ENCODE measurements at places on chromosomes 13 and 19.

- no peak for DNase-seq
These were observed 174.5 kb downstream of the USP12 start for GRCh38 chr13:26996965-26997752.

GRCh38 chr19:44807652-44808462 lies 1.0 kb upstream of the BCAM start:
- DNase-seq: no peak

DNA sequence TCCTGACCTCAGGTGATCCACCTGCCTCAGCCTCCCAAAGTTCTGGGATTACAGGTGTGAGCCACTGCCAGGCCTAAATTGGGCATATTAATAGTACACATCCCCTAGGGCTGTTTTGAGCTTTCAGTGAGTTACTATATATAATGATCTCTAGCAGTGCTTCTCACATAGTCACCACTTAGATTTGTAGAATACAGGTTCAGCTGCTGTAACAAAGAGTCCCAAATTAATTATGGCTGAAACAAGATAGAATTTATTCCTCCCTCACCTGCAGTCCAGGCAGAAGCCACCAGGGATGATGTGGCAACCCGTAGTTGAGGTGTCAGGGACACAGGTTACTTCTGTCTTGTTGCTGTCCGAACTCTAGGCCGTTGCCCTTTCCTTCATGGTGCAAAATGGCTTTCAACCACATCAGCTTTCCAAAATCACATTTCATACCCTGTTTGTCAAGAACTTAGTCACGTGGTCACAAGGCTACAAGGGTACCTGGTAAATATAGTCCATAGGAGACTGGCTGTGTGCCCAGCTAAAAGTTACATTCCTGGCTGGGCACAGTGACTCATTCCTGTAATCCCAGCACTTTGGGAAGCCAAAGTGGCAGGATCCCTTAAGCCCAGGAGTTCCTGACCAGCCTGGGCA lies 2.9 kb downstream of the PROSER3 start:
- DNase-seq: no peak

DNA sequence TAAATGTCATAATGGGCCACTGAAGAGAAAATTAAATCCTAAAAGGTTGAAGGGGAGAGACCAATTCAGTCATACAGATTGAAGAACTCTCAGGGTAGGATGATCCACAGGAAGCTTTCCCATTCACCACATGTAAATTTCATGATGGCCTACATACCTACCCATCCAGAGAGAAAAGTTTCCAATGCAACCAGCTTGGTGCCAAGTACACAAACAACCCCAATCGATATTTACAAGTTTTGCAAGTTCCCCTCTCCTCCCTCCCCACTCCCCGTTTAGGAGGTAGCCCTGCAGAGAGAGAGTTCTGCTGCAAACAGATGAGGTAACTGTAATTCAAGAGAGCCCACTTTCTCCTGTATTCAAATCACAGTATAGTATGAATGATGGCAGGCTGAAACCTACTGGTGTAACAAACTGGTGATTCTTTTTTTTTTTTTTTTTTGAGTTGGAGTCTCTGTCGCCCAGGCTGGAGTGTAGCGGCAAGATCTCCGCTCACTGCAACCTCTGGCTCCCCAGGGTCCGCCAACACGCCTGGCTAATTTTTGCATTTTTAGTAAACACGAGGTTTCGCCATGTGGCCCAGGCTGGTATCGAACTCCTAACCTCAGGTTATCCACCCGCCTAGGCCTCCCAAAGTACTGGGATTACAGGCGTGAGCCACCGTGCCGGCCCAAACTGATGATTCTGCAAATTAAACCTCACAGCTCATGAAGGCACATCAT lies 14.4 kb downstream of the FOXO1 start:
- no peak for DNase-seq

DNA sequence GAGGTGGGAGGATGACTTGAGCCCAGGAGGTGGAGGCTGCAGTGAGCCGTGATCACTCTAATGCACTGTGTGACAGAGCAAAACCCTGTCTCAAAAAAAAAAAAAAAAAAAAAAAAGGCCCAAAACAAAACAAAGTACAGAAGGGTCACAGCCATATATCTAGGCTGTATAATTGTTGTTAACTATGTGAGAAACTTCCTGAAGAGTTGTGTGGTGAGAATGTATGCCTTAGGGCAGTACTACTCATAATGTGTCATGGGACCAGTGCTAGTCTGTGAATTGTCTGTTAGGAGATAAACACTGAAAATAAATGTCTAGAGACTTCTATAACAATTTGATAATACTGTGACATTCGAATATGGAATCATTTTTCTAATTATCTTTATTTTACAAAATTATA lies 43.1 kb downstream of the PAN3 start:
- DNase-seq: no peak

DNA sequence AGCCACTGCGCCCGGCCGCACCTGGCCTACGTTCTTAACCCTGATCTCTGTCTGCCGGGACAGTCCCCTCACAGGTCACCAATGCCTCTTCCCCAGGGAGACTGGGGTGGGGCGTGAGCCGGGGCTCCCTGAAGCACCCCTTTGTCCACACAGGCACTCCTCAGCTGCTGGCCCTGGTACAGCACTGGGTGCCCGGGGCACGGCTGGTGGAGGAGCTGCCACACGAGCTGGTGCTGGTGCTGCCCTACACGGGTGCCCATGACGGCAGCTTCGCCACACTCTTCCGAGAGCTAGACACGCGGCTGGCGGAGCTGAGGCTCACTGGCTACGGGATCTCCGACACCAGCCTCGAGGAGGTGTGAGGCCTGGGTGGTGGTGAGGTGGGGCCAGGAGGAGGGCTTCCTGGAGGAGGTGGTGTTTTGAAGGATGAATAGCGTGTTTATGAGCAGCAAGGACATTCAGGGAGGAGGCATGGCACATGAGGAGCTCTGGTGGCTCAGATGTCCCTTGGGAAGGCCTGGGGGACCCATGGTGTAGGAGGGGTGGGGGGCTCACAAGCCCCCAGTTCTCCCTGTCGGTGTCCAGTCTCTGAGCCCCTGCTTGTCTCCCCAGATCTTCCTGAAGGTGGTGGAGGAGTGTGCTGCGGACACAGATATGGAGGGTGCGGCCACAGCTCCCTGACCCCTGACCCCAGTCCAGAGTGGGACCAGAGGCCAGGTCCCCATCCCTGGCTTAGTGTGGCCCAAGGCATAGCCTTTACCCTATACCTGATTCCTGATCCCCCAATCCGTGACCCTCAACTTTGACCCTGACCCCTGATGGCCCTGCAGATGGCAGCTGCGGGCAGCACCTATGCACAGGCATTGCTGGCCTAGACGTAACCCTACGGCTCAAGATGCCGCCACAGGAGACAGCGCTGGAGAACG lies 13.5 kb upstream of the ARHGAP45 start:
- DNase-seq: no peak

- no peak for DNase-seq
These were observed 7.4 kb downstream of the MLLT1 start for GRCh38 chr19:6272411-6272791.

DNA sequence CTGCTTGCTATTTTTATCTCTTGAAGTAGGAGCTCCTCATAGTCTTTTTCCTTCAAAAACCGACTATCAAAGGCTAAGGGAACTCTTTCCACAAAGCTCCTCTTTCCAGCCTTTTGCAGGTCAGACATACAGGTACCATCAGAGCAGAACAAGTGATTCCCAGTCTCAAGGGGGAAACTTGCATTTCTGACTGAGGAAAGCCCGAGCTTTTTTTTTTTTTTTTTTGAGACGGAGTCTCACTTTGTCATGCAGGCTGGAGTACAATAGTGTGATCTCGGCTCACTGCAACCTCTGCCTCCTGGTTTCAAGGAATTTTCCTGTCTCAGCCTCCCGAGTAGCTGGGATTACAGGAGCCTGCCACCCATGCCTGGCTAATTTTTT lies 32.0 kb downstream of the RUBCNL start:
- DNase-seq: no peak

GRCh38 chr19:2329149-2329478 lies 630 bp downstream of the SPPL2B start:
- no peak for DNase-seq

DNA sequence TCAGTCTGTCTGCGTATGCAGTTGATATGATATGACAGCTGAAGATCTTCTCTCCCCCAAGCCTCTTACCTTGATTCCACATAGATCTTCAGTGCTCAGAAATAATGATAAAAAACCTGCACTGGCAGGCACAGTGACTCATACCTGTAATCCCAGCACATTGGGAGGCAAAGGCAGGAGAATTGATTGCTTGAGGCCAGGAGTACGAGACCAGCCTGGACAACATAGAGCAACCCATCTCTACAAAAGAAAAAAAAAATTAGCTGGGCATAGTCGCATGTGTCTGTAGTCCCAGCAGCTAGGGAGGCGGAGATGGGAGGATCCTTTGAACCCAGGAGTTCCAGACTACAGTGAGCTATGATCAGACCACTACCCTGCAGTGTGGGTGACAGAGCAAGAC lies 551.0 kb upstream of the MIR17HG start:
- DNase-seq: no peak

GRCh38 chr13:98143601-98144026 lies 720 bp downstream of the FARP1 start:
- DNase-seq: no peak

DNA sequence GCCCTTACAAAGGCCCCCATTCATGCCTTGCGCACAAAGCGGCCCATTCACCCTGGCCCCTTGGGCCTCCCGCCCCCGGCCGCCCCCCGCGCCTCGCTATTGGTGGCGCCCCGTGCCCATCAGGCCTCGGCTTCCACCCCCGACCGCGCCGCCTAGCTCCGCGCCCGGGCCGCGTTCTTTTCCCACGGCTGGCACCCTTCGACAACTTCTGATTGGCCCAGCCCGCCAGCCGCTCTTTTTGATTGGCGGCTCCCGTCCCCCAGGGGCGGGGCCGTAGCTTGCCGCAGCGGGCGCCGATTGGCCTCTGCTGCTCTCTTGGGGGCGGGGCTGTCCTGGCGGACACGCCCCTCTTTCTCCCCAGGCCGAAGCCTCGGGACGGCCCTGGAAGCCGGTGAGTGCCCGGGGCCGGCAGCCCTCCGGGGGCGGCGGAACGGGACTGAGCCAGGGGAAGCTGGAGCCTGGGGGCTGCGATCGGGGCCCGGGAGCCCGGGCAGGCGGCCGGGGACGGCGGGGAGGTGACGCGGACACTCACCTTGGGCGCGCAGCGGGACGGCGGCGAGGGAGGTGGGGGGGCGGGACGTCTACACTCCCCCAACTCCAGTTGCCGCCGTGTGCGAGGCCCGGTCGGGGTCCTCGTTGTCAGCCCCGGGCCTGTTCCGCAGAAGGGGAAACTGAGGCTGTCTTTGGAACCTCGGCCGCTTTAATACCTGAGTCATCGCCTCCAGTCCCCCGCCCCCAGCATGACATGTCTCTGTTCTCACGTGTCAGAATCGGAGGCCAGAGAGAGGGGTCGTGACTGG lies at the start of gene MYH14:
Gene MYH14, plus strand, starts transcription at position 342 of the 800 bp plus-strand sequence. CDS start 6,744 bp downstream, outside the sequence.
- no peak for DNase-seq

DNA sequence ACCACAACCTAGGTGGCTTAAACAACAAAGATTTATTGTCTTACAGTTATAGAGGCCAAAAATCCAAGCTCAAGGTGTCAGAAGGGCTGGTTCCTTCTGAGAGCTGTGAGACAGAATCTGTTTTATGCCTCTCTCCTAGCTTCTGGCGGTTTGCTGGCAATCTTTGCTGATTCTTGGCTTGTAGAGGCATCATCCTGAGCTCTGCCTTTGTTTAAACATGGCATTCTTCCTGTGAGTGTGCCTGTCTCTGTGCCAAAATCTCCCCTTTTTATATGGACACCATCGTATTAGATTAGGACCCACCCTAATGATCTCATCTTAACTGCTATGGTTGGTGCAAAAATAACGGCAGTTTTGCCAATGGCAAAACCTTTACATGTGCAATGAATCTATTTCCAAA lies 169.1 kb downstream of the CACNA1A start:
- no peak for DNase-seq

- no peak for DNase-seq
These were observed 82.1 kb downstream of the CHST8 start for GRCh38 chr19:33703821-33704220.

- DNase-seq: no peak
These were observed 7.3 kb upstream of the HOMER3 start for GRCh38 chr19:18948075-18948975.

GRCh38 chr13:70330697-70331361 lies 222.6 kb upstream of the KLHL1 start:
- DNase-seq: no peak

DNA sequence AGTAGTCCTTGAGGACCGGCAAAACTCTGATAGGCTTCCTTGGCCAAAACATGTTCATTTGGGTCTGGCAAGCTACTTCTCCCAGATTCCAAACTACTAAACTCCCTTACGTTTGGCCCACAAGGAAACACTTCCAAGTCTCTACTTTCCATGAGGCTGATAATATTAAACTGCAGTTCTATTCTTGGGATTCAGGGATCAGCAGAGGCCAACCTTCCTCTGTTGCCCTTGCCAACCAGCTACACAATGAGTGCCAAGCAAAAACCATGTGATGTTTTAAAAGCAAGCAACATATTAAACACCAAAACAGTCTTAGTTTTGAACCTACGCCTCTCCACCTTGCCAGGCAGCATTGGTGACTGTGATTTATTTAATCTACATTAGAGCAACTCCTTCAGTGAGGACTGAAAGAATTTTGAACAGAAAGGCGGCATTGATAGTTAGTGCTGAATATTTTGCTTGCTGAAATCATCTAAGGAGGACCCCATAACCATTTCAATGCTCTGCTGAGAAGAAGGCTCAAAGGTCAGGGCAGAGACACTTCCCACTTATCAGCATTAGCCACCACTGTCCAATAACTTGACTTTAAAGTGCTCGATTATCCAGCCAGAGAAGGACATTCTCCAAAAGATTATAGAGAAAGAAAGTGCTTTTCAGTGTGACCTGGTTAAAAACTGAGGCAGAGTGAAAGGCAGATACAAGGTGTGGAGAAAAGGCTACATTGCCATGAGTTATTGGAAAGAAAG lies 287.1 kb downstream of the TBC1D4 start:
- DNase-seq: no peak

DNA sequence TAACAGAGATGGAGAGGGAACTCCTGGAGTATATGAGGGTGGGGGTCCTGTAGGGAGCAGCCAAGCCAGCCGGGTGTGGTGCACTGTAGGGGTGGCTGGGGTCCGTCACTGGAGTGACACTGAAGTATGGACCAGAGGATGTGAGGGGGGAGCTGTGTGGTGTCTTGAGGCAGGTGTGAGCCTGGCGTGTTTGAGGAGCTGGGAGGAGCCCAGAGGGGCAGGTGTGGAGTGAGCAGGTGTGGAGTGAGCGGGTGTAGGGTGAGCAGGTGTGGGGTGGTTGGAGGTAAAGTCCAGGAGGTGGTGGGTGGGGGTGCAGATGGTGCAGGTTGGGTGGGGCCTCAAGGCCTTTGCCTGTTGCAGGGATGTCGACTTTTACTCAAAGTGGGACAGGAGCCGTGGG lies 5.9 kb downstream of the B3GNT8 start:
- no peak for DNase-seq

GRCh38 chr19:5070930-5071329 lies 102.0 kb downstream of the KDM4B start:
- DNase-seq: no peak

GRCh38 chr19:30150626-30151025 lies 208.6 kb downstream of the URI1 start:
- no peak for DNase-seq

Data from activated gamma-delta T cell (primary cell).